Stimulated activated naive CD4-positive, alpha-beta T cell (primary cell): ENCODE measurements at places on chromosomes 6 and 20.

GRCh38 chr20:23118766-23119165, 32.6 kb upstream of the CD93 start:
- DNase-seq = no peak

DNA sequence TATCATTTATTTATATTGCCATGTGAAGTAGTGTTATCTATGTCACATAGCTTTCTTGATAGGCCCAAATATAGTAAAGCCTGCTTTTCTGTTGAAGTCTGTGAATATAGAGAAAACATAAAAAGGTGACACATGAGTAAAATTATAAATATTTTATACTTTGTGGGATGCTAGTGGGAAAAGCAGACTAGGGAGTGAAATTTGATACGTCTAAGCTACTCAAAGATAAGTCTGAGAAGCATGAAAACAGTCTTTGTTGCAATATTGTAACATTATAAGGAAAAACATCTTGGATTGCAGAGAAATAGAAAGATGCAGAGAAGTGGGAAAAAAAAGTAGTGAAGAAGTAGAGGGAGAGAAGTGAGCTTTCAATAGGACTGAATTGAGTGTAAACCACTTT, 75.4 kb downstream of the ZNF292 start:
- no peak for DNase-seq

DNA sequence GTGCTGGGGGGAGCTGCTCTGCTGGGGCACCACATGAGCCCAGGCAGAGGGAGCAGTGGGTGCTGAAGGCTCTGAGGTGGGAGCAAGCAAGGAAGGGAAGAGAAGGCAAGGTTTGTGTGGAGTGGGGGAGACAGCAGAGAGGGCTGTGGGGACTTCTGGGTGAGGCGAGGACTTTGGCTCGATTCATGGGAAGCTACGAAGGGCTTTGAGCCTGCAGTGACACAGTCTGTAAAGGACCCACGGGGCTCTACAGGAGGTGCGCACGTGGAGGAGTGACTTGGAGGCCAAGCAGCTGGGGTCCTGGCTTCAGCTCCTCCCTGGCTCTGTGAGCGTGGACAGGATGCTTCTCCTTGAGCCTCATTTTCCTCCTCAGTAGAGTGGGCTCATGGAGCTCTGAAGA, 29.1 kb upstream of the CSNK2A1 start:
- DNase-seq = no peak

- DNase-seq = no peak
These were observed 75.7 kb downstream of the PTPRA start for GRCh38 chr20:2948968-2949367.

DNA sequence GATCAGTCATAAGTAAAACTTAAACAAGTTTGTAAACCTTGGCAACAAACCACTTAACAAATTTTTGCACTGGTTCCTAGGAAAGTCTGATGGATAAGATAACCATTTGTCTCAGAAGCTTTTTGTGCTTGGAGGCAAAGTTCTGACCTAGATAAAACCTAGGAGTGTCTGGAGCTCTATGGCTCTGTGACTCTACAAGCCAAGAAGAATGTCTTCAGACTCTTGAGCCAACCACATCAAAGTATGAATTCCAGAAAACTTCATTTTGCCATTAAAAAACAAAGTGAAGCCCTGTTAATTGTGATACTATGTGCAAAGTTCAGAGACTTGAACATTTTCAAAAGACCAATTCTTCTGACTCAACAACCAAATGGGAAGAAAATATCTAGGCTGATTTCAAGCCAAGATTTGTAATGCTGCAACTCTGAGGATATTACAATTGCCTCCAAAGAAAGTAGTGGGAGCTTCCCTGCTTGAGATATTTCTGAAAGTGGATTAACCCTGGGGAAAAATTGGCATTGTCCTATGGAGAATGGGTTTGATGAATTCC, 158.1 kb upstream of the FOXQ1 start:
- DNase-seq = no peak

DNA sequence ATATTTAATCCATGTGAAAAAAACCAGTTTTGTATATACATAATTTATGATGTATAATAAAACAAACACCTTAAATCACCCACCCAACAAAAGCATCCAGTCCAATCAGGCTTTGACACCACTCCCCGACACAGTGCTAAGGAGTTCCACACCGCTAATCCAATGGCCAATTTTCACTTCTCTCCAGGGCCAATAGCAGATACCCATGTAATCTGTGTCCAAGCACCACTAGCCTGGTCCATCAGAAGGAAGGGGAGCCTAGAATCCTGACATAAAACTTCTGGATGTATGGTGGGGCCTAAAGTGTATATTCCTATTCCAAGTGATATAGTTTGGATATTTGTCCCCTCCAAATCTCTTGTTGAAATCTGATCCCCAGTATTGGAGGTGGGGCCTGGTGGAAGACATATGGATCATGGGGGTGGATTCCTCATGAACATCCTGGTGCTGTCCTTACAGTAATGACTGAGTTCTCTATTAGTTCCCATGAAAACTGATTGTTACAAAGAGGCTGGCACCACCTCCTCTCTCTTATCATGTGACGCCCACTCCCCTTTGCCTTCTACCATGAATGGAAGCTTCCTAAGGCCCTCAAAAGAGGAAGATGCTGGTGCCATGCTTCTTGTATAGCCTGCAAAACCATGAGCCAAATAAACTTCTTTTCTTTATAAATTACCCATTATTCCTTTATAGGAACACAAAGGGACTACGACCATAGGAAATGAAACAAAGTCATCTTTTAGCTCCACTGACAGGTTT, 20.8 kb downstream of the RALGAPA2 start:
- no peak for DNase-seq

DNA sequence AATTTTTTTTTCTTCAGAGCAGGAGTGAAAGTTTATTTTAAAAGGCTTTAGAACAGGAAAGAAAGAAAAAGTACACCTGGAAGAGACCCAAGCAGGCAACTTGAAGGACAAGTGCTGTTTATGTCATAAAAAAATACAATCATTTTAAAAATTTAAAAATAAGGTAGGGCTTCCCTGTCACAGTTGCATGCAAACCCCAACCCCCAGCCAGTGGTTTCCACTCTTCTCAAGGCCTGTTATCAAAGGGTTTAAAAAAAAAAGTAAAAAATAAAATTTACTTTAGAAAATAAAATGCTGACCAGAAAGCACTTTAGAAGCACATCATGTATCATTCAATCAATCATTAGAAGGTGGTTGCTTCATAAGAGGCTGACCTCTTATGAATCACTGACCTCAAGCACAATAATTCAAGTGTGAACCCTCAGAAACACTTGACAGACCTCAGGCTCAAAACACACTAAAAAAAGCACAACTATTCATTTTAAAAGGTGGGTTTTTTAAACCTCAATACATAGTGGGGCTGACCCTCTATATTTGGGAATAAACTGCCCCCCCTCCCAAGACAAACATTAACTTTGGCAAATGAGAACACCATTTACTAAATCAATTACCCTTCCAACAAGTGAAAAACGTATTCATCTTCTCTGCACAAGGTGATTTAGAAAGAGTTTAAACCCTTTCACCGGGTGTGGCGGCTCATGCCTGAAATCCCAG, 15.6 kb downstream of the ILRUN start:
- DNase-seq = no peak

DNA sequence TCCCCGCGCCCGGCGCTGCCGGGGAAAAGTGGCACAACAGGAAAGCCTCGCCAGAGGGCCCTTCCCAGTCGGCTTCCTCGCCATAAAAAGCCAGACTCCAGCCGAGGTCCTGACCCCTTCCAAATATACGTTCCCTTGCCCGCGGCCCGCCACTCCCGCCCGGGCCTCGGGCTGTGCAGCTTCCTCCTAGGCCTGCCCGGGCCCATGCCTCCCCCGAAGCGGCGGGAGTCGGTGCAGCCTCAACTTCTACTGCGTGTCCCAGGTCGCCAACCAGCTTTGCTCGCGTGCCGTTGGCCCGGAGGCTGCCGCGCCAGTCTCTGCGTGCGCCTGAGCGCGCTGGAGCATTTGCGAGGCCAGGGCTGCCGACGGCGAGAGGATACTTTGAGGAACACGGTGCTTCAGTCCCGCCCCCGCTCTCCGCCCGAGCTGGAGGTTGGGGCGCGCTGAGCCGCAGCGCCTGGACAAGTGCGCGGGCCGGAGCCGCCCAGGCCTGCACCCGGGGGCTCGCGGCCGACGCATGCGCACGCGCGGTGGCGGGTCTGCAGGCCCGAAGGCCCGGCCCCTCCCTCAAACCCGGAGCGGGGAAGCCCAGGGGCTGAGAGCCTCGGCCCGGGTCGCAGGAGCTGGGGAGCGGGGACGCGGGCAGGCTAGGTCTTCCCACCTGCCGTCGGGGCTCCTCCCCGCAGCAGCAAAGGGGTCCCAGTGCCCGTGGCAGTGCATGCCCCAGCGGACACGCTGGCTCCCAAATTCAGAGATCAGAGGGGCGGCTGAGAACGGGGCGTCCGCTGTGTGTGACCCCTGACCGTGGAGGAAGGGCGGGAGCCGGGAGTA, 10.2 kb downstream of the FOXC1 start:
- DNase-seq = no peak

- no peak for DNase-seq
These were observed 668.9 kb upstream of the CITED2 start for GRCh38 chr6:140043357-140043756.

DNA sequence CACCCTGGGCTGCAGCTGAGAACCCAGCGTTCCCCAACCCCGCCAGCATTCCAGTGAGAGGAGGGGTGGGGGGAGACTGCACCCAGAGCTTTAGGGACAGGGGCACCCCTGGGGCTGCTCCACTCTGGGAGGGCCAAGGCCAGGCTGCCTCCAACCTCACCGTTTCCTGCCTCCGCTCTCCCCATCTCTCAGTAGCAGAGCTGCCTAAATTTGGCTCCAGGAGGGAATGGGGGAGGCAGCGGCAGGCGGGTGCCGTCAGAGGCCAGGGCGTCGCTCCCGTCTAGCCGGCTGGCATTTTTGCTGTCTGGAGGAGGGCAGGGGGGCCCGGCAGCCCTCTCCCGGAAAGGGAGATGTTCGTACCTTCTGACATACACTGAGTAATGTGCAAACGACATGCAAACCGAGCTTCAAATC, 46.6 kb downstream of the NOL4L start:
- DNase-seq = peak; percentile 49

DNA sequence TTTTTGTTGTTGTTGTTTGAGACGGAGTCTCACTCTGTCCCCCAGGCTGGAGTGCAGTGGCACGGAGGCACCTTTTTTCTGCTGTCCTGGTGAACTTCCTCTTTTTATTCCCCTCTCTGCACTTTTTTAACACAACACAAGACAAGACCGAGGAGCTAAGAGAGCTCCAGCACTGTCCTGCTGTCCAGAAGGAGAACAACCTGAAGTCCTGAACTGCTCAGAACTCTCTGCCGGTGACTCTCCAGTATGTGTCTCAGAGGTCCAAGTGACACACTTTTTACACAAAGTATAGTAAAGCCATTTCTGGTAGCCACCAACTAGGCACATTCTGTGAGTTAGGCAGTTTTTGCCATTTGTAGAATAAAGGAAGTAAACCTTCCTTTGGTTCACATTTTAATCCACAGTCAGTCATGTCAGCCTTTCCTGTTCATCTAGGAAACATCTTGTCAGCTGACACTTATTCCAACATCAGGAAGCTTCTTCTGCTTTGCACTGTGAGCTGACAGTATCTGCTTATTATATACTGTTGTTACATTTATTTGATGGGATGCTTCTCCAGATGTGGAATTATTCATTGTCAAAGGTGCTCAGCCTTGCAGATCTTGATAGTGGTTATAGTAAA, 28.1 kb upstream of the TXNDC5 start:
- no peak for DNase-seq

GRCh38 chr6:111105578-111105977, 18.3 kb downstream of the SLC16A10 start:
- no peak for DNase-seq

GRCh38 chr6:92559003-92559402, 860.4 kb downstream of the EPHA7 start:
- no peak for DNase-seq

GRCh38 chr20:39808613-39809012, 846.5 kb downstream of the DHX35 start:
- DNase-seq = no peak

- DNase-seq = no peak
These were observed 171.9 kb upstream of the JARID2 start for GRCh38 chr6:15073883-15074465.

DNA sequence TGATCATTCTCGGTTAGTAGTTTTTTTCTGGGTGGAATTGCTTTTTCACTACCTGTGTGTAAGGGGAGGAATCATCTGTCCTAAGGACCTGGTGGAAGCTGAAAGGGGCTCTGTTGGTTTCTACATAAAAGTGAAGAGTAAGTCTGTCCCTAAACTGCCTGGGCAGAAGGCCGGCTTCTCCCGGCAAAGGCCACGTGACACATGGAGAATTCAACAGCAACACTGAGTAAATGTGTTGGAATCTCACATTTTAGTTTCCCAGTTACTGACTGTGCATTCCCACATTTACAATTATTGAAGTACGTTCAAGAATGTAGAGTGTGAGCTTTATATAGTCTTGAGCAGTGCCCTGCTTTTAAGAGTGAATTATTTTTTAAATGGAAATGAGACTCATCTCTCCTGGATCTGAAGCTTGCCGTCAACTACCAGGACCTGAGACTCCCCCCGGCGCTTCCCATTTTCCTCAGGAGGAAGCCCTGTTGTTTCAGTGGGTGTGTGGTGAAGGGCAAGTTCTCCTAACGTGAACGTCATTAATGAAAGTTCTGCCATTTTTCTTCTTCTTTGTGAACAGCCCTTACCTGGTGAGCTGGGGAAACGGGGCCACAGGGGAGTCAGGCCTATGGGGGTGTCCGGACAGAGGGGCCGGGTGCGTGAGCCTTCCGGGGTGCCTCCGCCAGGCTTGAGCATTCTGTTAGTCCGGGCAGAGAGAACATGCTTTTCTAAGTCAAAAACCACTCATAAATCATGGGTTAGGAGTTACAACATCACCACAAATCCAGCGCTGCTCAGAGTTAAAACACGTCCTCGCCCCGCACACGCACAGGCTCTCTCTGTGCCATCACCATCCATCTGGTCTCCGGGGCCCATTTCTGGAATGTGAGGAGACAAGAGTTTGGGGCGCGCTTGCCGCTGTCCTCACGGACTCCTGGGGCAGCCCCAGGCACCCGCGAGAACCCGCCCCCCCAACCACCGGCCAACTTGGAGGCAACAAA, 56.6 kb upstream of the SMOC2 start:
- no peak for DNase-seq

- DNase-seq = no peak
These were observed 382.5 kb downstream of the EPHA7 start for GRCh38 chr6:93036835-93037234.
